SJCRH30 (cell line): ENCODE measurements at places on chromosomes 4 and X. TPM values are rescaled to one million over a fixed set of nuclear protein-coding genes. Genes with fewer than 3 reads are reported as not detected.

Gene ATP2B3
- total RNA-seq, result 0.05 and 0.06 TPM in 2 replicates

Gene FAM47A
- total RNA-seq, result not detected in 2 replicates

Gene CITED1
- 8.1 TPM in 2 replicates for total RNA-seq

DNA sequence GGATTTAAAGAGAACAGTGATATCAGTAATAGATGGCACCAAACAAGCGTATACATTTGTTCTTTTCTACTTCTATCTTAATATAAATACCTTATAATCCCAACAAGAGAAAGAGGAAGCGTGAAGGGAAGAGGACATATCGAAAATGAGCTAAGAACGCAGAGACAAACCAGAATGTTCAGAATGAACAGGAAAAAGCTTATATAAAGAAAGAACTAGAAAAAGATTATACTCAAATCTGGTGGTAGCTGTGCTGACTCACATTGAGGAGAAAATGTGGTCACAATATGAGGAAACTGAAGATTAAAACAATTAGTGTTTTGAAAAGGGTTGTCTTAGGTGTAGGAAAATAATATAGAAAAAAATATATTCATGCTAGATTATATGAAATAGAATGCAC, 2.0 kb upstream of the GPR34 start:
- no peak for DNase-seq

Gene IL1RAPL2
- 0.05 and 0.06 TPM in 2 replicates for total RNA-seq

- DNase-seq, result no peak
Observed at GRCh38 chr4:57071326-57071725, 38.9 kb downstream of the IGFBP7 start.

- DNase-seq, result no peak
Observed at GRCh38 chrX:118780509-118780908, 43.1 kb upstream of the ZCCHC12 start.

DNA sequence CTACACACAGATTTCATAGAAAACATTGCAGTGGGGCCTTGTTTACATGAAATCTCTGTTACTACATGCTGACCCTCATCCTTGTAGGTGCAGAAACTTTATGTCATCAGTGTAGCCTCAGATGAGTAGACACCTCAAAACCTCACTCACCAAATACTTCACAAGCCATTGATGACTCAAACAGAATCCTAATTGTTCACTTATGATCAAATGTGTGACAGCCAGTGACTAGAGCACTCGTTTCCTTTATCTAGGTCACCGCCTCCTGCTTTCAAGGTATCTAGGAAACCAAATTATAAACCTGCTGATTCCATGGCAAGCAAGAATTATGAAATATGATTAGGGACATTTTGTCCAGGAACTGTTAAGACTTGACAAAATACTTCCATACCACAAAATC, 255.8 kb upstream of the GPRIN3 start:
- no peak for DNase-seq

Gene ZNF630
- 0.41 and 0.71 TPM in 2 replicates for total RNA-seq
